ENCODE measurements at places on chromosomes 11 and 22.

GRCh38 chr11:47784785-47785381 is 17.7 kb upstream of the FNBP4 start:
- DNase-seq, result no peak

GRCh38 chr22:25475257-25476022 is 89.0 kb upstream of the GRK3 start:
- DNase-seq, result no peak

GRCh38 chr11:57903441-57904123 is 120.1 kb upstream of the OR9Q1 start:
- no peak for DNase-seq

- DNase-seq, result no peak
These were observed 56.4 kb downstream of the SWAP70 start for GRCh38 chr11:9720290-9720630.

GRCh38 chr11:2812371-2812991 is 73.1 kb downstream of the CDKN1C start:
- DNase-seq, result no peak

DNA sequence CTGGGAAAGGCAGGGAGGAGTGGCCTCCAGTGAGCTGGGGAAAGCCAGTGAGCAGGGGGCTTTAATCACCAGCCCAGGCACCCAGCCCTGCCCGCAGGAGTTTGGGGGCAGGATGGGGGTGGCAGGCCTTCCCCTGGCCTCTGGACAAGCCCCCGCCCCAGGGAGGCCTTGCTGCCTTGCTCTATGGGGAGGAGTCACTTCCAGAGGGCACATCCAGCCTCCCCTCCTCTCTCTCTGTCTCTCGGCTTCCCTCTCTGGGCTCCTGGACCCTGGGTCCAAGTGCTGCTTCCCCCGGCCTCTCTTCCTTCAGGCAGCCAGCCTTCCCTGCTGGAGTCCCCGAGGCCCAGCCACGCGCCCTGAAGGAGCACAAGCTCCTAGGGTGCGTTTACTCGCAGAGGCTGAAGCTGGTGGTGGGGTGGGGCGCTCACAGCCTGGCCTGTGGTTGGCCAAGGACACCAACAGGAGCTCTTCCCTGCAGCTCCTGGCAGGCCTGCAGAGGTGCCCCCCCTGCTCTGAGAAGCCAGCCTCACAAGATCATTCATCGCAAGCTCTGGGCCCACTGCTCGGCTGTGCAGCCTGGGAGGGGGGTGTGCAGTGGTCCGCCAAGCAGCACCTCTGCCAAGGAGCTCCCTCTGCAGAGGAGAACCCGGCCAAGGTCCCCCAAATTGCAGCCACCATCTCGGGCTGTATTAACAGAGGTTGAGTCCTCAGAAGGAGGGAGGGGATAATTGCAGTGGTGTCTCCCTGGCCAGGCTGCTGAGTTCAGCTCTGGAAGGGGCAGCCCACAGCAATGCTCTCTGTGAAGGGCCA is 25.4 kb downstream of the OSBPL5 start:
- no peak for DNase-seq

DNA sequence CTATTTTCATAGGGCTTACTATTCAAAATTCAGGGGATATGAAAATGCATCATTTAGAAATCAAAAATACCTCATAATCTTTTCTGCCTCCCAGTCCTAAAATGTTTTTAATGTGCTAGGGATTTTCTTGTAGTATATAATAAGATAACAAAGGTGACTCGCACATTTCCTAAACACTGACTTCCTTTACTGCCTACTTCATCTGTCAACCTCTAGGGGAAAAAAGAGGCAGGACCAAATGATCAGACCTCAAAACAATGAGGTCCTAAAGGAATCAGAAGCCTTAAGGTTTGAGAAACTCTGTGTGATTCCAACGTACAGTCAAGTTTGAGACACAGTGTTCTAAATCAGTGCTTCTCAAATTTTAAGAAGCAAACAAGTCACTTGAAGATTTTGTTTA is 56.1 kb upstream of the POU2AF2 start:
- no peak for DNase-seq

- DNase-seq, result no peak
These were observed 4.3 kb downstream of the IL2RB start for GRCh38 chr22:37145180-37146050.

GRCh38 chr11:69311767-69312385 is 17.9 kb downstream of the MYEOV start:
- DNase-seq, result no peak

GRCh38 chr11:35349897-35350296 is 69.5 kb downstream of the SLC1A2 start:
- DNase-seq, result no peak

DNA sequence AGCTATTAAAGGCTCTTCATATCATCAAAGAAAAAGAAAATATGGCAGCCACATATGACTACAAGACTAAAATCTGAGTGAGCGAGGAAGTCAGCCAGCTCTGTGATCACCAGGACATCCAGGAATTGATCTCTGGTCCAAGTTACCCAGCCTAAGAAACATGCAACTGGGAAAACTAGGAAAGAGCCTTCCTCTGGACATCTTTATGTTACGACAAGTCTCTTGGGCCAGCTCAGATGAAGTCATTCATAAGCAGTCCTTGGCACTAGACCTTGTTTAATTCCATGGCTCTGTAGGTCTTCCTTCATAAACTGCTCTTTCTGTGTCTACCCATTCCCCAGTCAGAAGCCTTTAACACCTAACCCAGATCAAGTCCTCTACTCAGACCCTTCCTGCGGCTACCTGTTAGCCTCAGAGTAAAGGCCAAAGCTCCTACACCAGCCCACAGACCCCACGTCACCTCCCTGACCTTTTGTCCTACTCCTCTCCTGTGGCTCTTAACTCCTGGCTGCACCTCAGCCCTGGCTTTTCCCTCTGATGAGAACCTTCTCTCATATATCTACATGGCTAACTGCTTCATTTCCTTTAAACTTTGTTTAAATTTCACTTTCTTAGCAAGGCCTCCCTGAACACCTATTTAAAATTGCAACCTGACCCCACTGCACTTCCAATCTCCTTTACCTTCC is 134.0 kb downstream of the KIF18A start:
- DNase-seq, result no peak

Measured in effector memory CD8-positive, alpha-beta T cell (primary cell).